DND-41 (cell line): ENCODE measurements at places on chromosomes 13 and 19.

DNA sequence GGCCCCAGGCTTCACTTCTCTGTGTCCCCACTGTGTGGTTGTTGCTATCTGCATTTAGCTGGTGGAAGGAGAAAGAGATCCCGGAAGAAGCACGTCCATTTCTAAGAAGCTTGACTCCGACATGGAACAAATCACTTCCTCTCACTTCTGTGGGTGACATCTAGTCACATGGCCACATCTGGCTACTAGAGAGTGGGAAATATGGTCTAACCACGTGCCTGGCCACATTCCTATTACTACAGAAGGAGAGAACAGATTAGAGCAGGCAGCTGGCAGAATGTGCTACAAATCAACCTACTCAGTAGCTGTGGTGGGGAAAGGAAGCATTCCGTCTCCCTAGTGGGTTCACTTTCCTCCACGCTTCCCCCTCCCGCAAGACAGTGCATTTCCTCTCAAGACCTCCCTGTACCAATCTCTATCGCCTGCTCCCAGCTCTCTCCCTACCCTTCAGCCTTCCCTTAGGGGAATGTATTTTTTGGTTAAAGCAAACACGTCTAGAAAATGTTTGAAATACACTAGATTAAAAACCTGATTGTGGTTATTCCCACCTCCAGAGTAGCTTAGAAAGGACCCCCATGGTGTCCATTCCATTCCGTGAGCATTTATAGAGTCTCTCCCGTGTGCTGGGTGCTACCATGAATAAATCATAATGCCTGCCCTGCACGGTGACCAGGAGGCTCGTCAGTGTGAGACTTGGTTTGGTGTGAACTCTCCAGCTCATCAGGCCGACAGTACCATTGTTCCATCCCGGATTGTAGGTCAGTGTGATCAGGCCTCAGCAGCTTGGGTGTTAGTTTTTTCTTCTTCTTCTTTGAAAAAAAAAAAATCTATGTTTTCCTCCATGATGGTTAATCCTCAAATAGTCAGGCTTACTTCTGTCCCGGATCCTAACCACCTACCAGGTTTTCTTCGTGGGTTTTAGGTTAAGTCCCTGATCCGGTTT, 8.0 kb upstream of the AMER2 start:
- no peak for DNase-seq

GRCh38 chr19:36379510-36379819, 464 bp upstream of the ZFP14 start:
- DNase-seq = no peak

- no peak for DNase-seq
Measured at GRCh38 chr13:84455143-84455905, 573.0 kb upstream of the SLITRK1 start.

GRCh38 chr19:47379381-47379938, 30.3 kb downstream of the DHX34 start:
- DNase-seq = no peak

- DNase-seq = peak; percentile 92
Measured at GRCh38 chr19:48330012-48330681, 4.8 kb downstream of the EMP3 start.

GRCh38 chr19:47323872-47324271, 8.1 kb upstream of the C5AR2 start:
- no peak for DNase-seq

DNA sequence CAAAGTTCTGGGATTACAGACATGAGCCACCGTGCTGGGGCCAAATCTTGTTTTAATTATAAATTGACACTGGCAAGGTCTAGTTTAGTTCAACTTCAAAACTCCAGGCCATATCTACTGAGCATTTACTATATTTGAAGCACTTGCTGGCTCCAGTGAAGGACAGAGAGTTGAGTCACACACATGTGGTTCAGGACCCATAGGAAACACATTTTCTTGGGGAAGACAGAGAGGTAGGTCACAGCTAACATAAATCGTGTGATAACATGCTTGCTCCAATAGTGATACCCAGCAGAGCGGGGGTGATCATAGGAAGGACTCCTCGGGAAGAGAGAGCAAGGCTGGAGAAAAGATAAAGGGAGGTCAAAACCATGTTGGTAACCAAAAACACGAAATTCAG, 170.6 kb upstream of the TSC22D1 start:
- no peak for DNase-seq

DNA sequence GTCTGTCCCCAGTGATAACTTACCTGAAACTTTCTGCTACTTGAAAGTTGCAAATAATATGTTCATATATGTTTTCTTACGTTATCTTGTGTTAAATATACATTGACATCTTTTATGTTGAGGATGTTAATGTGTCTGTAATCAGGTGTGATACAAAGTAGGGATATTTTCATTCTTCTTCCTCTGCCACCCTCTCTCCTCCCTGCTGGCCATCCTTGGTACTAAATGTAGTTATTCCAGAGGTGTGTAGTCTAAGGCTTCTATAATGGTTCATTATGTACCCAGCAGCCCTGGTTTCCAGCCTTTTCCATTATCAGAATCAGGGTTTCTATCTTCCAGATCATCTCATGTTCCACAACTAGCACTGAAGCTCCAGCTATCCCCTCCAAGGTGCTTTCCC, 606.7 kb upstream of the KLHL1 start:
- DNase-seq = no peak

DNA sequence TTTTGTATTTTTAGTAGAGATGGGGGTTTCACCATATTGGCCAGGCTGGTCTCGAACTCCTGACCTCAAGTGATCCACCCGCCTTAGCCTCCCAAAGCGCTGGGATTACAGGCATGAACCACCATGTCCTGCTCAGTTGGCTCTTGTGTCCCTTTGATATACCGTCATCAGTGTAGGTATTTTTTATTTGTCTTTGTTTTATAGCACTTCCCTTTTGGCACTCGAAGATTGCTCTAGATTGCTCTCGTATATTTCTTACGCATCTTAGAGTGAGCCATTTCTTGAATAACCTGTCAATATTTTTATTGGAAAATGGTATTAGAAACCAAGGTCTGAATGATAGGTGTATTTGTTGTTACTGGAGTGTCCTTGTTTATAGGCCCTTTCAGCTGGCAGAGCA, 9.4 kb downstream of the SETDB2 start:
- DNase-seq = no peak

- no peak for DNase-seq
Measured at GRCh38 chr19:17404621-17405249, 695 bp downstream of the BST2 start.

DNA sequence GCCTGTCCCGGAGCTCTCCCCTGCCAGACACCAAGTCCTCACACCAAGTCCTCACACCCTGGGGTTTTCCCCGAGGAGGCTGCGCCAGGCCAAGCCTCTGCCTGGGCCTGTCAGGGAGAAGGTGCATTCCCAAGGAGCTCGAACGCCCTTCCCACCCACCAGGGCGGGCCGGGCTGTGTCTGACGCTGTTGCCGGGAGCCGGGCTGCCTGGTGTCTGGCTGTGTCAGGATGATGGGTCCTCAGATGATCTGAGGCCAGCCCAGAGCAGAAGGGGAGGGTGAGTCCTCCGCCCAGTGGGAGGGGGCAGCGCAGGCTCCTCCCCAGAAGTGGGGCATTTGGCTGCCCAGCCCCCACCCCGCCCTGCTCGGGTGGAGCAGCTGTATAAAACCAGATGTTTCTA, 2.3 kb upstream of the HAS1 start:
- DNase-seq = no peak

DNA sequence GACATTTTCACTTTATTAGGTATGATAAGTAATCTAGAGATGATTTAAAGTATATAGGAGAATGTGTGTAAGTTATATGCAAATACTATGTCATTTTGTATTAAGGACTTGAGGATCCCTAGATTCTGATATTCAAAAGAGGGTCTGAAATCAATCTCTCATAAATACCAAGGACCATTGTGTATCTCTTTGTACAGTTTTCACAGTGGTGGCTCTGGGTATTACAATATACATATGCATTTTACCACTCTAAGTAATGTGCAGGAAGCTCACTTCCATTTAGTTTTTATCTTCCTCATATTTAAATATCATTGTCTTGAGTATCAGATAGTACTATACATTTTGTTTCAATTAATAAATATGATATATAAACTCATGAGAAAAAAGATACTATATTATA, 862.6 kb upstream of the PCDH20 start:
- no peak for DNase-seq

DNA sequence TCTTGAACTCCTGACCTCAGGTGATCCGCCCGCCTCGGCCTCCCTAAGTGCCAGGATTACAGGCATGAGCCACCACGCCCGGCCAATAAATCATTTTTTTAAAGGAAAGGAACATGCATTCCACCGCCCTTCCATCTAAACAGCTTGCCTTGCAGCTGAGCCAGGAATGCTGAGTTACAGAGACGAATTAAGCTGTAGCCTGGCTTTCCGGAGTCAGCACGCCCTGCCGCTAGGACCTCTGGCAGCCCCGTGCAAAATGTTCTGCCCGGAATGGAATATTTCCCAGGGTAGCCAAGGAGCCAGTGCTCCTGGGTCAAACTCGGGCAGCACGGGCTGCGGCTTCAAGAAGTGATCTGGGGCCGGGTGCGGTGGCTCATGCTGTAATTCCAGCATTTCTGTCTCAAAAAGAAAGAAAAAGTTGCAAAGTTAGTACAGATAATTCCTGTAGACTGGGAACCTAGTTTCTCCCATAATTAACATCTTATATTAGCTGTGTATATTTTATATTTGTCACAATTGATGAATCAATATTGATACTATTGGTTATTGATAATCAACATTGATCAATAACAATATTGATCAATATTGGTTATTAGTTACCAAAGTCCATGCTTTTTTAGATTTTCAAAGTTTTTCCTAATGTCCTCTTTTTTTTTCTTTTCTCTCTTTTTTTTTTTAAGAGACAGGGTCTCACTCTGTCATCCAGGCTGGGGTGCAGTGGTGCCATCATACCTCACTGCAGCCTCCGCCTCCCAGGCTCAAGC, 19.2 kb downstream of the ATCAY start:
- no peak for DNase-seq

DNA sequence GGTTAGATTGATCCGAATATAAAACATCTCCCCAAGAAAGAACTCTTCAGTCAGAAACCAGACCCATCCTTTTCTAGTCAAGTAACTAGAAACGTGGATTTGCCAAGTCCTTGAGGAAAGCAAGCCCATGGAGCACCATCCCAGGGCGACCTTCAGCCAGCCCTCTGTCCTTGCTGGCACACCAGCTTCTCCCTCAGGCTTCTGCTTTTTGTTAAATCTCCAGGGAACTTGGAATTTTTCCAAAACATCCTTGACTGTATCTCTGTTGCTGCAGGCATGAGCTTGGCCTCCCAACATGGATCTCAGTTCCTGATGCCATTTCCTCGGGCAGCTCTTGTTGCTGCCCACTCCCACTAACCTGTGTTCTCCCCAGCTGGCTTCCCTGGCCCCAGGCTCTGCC, 27.1 kb upstream of the C1QTNF9 start:
- DNase-seq = no peak

GRCh38 chr19:30314056-30314804, 58.0 kb upstream of the ZNF536 start:
- DNase-seq = no peak

DNA sequence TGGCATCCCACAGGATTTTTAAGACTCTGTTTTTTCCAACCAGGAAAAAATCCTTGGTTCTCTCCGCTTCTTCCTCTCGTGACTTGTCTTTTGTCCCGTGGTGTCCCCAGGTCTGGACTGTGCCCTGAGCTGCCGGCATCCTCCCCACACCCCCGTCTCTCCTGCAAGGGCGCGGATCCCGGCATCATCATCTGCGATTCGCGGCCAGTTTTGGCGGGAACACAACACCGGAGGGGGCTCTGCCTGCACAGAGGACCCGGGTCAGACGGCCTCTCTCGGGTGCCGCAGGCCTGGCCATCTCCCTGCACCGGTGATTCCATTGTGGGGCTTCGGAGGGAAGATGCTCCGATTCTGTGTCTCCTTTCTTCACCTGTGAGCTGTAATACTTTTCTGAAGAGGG, 18.8 kb upstream of the GAS6 start:
- no peak for DNase-seq

- peak; percentile 74 for DNase-seq
Measured at GRCh38 chr19:14563989-14564651, 7.7 kb downstream of the NDUFB7 start.

DNA sequence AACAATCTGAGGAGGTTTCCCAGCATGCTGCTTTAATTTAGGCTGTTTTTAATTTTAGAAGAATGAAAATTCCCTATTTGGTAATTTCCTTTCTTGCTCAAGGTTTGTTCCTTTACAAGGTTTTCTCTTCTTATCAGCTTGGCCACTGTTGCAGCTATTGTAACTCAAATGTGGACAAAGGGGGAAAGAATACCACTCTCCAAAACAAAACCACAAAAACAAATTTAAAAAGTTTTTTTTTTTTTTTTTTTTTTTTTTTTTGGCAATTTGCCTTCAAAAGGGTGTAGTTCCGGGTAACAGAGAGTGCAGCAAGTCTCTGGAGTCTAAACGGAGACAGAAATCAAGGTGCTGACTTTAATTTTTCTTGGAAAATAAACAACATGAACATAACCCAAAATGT, 306.4 kb upstream of the ARGLU1 start:
- DNase-seq = no peak

DNA sequence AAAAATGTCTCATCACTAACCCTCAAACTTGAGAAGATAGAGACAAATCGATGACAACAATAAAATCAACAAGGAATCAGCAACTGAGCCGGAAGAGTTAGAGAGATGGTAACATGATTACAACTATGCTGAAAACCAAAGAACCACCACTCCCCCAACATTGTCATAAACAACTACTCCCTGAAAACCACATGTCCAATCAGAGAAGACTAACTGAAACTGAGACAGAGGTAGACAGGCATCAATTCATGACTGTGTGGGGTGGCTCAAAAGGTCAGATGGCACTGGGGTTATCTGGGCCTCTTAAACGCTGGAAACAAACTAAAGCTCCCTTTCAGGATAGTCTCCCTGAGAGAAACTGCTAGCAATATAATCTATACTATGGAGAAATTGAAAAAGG, 488.8 kb downstream of the KCTD12 start:
- DNase-seq = no peak

GRCh38 chr19:45040059-45040771, 1.4 kb downstream of the CLASRP start:
- no peak for DNase-seq

DNA sequence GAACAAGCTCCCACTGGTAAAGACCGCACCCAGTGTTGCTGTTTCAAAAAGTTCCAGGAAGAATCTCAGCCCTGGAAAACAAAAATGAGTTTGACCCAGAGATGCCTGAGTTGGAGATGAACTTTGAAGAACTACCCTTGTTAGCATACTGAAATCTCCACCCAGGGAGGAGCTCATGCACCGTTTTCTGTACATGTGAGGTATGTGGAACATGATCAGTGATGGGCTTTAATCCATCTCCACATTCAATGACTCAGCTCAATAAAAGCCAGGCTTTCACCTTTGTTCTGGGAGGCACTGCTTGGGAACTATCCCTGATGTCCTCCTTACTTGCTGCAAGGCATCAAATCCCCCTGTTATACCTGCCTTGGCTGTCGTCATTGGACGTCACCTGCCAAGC, 279.9 kb downstream of the UQCRFS1 start:
- no peak for DNase-seq

- no peak for DNase-seq
Measured at GRCh38 chr19:46691948-46692347, 25.0 kb downstream of the PRKD2 start.

DNA sequence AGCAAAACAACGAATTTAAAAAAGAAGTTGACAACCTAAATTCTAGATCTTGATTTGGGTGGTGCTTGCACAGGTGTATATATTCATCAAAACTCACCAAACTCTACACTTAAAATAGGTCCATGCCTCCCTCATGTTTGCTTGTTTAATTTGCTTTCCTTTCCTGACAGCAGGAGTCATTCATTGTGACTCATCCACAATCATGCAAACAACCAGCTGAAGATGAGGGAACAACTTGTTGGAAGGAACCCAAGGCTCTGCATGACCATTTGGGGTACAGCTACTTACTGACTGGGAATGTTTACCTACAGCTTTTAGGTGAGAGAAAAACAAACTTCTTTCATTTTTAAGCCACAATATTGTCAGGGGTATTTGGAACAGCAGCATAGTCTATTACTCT, 96.6 kb downstream of the RXFP2 start:
- no peak for DNase-seq
